ENCODE measurements at places on chromosomes 7 and 10. TPM values are rescaled to one million over a fixed set of nuclear protein-coding genes. Genes with fewer than 3 reads are reported as not detected.

- peak; percentile 15 for DNase-seq
Observed at GRCh38 chr7:114901771-114902170, 20.1 kb upstream of the MDFIC start.

DNA sequence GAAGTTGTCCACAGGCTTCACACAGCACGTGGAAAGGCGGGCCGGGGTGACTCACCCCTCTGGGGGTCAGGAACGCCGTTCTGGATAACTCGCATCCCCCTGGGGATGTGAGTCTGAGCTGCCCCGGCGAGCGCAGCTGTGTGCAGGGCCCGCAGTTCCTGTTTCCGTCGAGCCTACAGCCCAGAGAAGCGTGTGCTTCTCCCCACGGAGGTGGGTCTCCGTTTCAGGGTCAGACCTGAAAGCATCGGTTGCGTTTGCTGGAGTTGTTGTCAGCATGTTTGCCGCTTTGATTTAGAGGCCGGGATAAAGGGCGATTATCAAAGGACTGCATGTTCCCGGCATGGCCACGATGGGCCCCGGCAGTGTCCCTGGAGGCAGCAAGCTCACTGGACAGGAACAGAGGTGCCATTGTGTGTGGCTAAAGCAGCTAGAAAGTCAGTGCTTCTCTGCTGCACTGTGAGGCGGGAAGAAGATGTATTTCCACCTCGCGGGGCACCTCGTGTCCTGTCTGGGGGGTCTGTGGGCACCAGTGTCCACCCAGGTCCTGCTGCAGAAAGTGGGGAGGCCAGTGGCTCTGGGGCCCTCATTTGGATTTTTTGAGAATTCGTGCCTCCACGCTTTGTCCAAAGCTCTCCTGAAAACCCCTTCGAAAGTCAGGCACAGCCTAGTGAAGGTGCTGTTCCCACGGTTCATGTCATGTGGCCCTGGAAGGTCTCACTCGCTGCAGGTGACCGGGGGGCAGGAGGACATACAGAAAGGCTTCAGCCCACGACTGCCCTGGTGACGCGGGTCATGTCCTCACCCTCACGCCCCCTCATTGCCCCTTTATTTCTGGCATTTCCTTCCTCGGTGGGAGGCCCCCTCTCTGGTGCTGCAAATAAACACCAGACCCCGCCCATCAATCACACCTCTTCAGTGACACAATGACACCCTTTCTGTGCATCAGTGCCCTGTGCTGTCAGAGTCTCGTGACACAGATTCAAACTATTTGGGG is 27.4 kb upstream of the GDI2 start:
- peak; percentile 79 for DNase-seq

GRCh38 chr7:74202841-74203556 is 6.8 kb upstream of the LAT2 start:
- peak; percentile 78 for DNase-seq

GRCh38 chr7:7548407-7548806 is 12.7 kb upstream of the COL28A1 start:
- DNase-seq, result no peak

DNA sequence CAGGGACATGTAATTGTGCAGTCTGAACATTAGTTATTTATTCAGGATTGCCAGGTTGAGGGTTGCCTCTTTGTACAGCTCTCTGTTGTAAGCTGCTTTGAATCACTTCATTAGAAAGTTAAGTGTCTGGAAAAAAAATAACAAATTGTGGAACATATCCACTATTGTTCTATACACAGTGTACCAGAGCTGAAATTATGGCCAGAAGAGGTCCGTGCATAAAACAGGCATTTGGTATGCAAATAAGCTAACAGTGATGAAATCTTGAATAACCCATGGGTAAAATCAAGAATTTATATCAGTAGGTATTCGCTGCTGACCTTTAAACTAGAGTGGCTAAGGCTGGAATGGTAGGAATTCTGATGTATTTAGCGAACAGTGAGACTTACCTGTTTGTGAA is 152.1 kb downstream of the LHFPL3 start:
- DNase-seq, result no peak

Gene AGR3
- not detected for total RNA-seq
